ENCODE measurements at places on chromosomes 12 and 14. TPM values are rescaled to one million over a fixed set of nuclear protein-coding genes. Genes with fewer than 3 reads are reported as not detected.

The CFAP54 gene
- 5.6 TPM for total RNA-seq

The GALNT9 gene
- total RNA-seq, result 0.49 TPM

DNA sequence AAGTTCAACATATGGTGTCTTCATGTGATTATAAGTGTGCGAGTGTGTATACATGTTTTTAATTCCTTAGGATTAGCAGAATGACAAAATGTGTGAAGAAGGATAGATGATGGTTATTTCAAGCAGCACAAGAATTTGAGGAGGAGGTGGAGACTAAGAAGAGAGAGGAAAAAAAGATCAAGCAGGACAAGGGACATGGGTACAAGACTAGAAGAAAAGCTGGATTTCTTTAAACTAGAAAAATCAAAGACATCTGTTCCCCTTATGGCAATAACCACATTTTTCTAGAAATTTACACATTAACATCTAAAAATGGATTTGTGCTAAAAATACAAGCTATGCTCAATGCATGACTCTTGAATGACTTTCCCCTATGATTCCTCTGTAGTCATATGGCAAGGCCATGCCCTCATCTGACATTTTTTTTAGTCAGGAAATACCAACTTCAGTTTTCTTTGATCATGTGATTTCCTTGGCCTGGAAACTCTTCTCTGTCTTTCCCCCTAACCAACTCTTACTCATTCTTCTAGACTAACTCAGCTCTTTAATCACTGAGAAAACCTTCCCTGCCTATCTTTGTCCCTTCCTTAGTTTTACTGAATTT lies 435.8 kb downstream of the NRXN3 start:
- DNase-seq, result peak; percentile 93

The CMKLR1 gene
- total RNA-seq, result not detected

Data from fibroblast of the aortic adventitia (primary cell).